Activated CD4-positive, alpha-beta T cell treated with anti-CD3 and anti-CD28 coated beads, Interleukin-2, amount 10 ng/mL, durations not matched to agents 24 days and 14 days (primary cell): ENCODE measurements at places on chromosomes 7 and 10. TPM values are rescaled to one million over a fixed set of nuclear protein-coding genes. Genes with fewer than 3 reads are reported as not detected.
A peak's percentile ranks its signal among the peaks of the same experiment; 100 is the strongest.

GRCh38 chr10:47321521-47322195 is 596 bp upstream of the GDF2 start:
- no peak overlapping the region for H3K4me3 ChIP-seq
- H3K36me3 ChIP-seq: no peaks in the 10 kb centered on the region
- H3K27ac ChIP-seq: no peak overlapping the region
- H3K27me3 ChIP-seq: no peaks in the 10 kb centered on the region
- no peak for DNase-seq

DNA sequence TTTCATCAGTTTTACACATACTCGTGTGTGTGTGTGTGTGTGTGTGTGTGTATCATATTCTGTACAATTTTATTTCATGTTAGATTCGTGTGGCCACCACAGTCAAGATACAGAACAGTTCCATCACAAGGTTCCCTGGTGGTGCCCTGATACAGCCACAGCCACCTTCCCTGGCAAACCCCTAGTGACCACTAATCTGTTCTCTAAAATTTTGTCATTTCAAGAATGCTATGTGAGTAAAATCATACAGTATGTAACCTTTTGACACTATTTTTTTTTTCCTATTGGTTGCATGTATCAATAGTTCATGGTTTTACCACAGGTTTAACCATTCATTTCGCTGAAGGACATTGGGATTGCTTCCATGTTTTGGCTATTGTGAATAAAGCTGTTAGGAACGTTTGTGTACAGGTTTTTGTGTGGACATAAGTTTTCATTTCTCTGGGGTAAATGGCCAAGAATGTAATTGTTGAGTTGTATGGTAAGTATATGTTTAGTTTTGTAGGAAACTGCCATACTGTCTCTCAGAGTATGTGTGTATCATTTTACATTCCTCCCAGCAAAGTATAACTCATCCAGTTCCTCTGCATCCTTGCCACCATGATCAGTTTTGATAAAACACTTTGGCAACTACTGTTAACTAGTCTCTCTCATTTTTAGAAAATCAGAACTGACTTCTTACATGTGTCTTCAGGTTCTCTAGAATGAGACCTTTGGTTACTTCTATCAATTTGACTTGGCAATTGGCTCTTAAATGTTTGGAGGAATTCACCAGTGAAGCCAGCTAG is 20.6 kb downstream of the KLHDC10 start:
- H3K27me3 ChIP-seq: no peaks in the 10 kb centered on the region
- H3K27ac ChIP-seq: peak overlapping the region; percentile 53
- no peak overlapping the region for H3K4me3 ChIP-seq

- H3K4me3 ChIP-seq: no peak overlapping the region
- H3K36me3 ChIP-seq: no peaks in the 10 kb centered on the region
- no peaks in the 10 kb centered on the region for H3K27me3 ChIP-seq
- no peak for DNase-seq
- H3K27ac ChIP-seq: no peak overlapping the region
- no peaks in the 10 kb centered on the region for H3K4me1 ChIP-seq
Observed at GRCh38 chr10:115866691-115867090, 406.3 kb downstream of the GFRA1 start.

DNA sequence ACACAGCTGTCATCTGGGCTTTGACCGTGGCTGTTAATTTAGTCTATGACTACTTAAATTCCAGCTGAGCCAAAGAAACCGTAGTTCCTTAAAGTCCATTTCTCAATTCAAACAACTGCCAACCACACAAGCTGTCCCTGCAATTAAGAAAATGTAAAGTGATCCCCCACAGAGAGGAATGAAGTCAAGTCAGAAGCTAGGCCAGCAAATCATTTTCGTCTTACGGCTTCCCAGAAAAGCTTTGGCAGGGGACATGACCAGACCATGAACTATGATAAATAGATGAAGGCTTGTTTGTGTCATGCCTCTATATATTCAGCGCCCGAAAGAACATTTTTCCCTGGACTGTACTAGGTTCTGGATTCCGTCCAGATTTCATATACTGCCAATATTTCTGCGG is 54.6 kb downstream of the HACD1 start:
- no peaks in the 10 kb centered on the region for H3K4me1 ChIP-seq
- DNase-seq: no peak
- H3K27me3 ChIP-seq: peaks cover 2% of the 10 kb centered on the region
- H3K36me3 ChIP-seq: no peaks in the 10 kb centered on the region

DNA sequence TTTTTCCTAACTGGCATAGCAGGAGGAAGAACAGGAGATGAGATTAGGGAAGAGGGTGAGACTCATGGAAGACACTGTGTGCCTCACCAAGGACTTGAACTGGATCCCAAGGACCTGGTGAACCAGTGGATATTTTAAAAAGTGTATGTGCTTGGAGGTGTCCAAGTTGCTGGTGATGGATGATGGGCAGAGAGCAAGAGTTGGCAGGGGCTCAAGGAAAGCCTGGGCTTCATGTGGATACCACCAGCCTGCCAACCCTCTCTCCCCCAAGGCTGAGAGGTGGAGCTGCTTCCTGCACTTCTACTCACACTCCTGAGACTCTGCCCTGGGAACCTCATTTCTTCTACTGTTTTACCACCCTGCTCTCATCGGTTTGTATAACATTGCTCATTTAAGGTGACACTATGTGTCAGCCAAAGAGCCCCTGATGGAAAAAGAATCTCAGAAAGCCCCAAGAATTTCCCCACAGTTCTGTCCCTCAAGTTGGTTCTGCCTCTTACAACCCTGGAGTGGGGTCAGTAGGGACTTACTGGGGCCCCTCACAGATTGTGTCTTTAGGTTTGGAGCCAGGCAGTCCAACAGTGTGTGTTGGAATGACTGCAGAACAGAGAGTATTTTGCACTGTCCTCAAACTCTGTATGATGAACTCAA is 56.2 kb upstream of the PDCD4 start:
- H3K4me1 ChIP-seq: peaks cover 19% of the 10 kb centered on the region
- no peaks in the 10 kb centered on the region for H3K27me3 ChIP-seq
- no peak overlapping the region for H3K4me3 ChIP-seq
- peak overlapping the region; percentile 11 for H3K27ac ChIP-seq

- no peak overlapping the region for H3K27ac ChIP-seq
- H3K4me1 ChIP-seq: no peaks in the 10 kb centered on the region
- H3K36me3 ChIP-seq: no peaks in the 10 kb centered on the region
- no peak overlapping the region for H3K4me3 ChIP-seq
Observed at GRCh38 chr7:25456467-25457171, 228.3 kb upstream of the NPVF start.

DNA sequence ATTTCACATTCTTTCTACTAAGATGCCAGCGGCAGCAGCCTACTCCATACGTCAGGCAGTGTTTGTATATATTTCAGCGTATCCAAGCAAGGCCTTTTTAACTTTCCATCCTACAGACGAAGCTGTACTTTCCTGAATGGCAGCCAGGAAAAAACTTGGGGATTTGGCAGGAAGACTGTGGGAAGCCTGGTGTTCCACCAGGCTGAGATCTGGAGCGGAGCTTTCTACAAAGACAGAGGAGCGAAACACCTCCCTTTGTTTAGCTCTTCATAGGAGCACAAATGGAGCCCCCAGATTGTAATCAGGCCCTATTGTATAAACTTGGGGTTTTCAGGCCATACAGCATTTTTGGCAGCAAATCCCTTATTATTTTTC is 143.8 kb downstream of the TES start:
- no peak overlapping the region for H3K27ac ChIP-seq
- H3K36me3 ChIP-seq: no peaks in the 10 kb centered on the region
- no peak for DNase-seq
- H3K4me3 ChIP-seq: no peak overlapping the region

- peaks cover 9% of the 10 kb centered on the region for H3K4me1 ChIP-seq
- no peaks in the 10 kb centered on the region for H3K36me3 ChIP-seq
- peaks cover 70% of the 10 kb centered on the region for H3K27me3 ChIP-seq
- peak; percentile 76 for DNase-seq
- peak within 1 kb of the TSS; percentile 68 for H3K4me3 ChIP-seq
- no peak within 1 kb of the TSS for H3K27ac ChIP-seq
Observed at GRCh38 chr7:30682212-30683083, at the start of gene CRHR2. Gene CRHR2, minus strand, starts transcription at chr7:30682456. Its CDS starts 176 bp downstream, at chr7:30682280.

GRCh38 chr7:41629711-41630111 is 73.2 kb downstream of the INHBA start:
- no peak overlapping the region for H3K27ac ChIP-seq
- no peaks in the 10 kb centered on the region for H3K4me1 ChIP-seq
- no peak overlapping the region for H3K4me3 ChIP-seq
- DNase-seq: no peak

DNA sequence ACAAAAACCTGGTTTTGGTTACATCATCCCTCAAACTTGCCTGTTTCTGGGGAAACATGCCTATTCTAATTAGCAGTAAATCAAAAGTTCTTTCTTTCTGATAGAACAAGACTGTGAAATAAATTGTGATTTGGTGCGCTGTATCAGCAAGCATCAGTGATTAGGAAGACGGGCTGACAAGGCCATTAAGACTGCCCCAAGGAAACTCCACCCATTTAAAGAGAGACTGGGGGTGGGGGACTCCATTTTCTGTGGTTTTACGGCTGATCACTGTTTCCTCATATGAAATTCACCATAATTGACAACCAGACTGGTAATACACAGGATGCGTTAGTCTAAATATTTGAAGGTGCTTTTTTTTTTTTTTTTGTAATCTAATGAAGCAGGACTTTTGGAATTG is 68.7 kb downstream of the MBL2 start:
- H3K4me1 ChIP-seq: no peaks in the 10 kb centered on the region
- no peak overlapping the region for H3K4me3 ChIP-seq
- no peaks in the 10 kb centered on the region for H3K36me3 ChIP-seq
- H3K27me3 ChIP-seq: no peaks in the 10 kb centered on the region

- no peak overlapping the region for H3K4me3 ChIP-seq
- H3K36me3 ChIP-seq: peaks cover 18% of the 10 kb centered on the region
- no peak overlapping the region for H3K27ac ChIP-seq
- no peaks in the 10 kb centered on the region for H3K27me3 ChIP-seq
- DNase-seq: no peak
Observed at GRCh38 chr7:72710983-72711382, 117.0 kb downstream of the TYW1B start.

The EPHA1 gene
- 0.09 and 0.26 TPM in 2 replicates for total RNA-seq

The ATP6V0A4 gene
- total RNA-seq: not detected in 2 replicates

The PTF1A gene
- not detected in 2 replicates for total RNA-seq

The ACHE gene
- total RNA-seq: not detected in 2 replicates

The SEMA3C gene
- total RNA-seq: not detected in 2 replicates

The CCDC172 gene
- not detected in 2 replicates for total RNA-seq

The FKBP6 gene
- not detected in 2 replicates for total RNA-seq

The GPR15LG gene
- total RNA-seq: not detected in 2 replicates
